ENCODE measurements at places on chromosomes 16 and 17.

DNA sequence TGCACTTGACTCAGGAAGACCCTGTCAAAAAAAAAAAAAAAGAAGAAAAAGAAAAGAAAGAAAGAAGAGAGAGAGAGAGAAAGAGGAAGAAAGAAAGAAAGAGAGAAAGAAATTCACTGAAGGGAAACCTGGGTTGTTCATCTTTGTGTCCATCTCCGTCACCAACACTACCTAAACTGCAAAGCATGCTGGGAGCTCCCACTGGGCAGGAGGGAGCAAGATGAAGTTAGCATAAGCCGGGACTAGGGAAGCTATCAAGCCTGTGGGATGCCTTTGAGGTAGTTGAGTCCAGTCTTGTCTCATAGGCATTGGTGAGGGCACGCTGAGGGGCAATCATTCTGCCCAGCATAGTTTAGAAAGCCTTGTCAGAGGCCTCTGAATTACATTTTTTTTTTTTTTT lies 7.6 kb upstream of the CBFB start:
- no peak for DNase-seq

GRCh38 chr16:781346-782010 lies 6.7 kb downstream of the RPUSD1 start:
- no peak for DNase-seq

DNA sequence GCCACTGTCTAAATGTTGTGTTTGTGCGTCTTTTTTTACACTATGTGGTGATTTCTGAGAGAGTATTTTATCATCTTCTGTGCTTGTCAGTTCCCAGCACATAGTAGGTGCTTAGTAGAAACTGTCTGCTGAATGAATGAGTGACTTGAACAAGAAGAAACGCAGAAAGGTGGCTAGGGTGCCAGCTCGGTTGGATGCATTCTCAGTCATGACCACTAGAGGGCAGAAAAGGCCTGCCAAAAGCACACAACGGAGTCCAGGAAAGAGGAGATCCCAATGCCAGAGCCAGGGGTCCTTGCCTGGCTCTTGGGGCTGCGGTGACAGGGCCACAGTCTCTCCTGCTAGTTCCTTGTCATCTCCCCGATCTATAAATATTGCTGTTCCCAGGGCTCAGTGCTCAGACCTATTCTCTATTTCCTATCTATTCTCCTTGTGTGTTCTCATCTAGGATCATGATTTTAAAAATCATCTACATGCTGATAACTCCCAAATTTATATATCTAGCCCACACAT lies 57.3 kb upstream of the CCL1 start:
- DNase-seq: no peak

- DNase-seq: no peak
These were observed 11.2 kb downstream of the PIK3R5 start for GRCh38 chr17:8954339-8954738.

GRCh38 chr17:29571883-29572681 lies 3.6 kb downstream of the TP53I13 start:
- DNase-seq: no peak

DNA sequence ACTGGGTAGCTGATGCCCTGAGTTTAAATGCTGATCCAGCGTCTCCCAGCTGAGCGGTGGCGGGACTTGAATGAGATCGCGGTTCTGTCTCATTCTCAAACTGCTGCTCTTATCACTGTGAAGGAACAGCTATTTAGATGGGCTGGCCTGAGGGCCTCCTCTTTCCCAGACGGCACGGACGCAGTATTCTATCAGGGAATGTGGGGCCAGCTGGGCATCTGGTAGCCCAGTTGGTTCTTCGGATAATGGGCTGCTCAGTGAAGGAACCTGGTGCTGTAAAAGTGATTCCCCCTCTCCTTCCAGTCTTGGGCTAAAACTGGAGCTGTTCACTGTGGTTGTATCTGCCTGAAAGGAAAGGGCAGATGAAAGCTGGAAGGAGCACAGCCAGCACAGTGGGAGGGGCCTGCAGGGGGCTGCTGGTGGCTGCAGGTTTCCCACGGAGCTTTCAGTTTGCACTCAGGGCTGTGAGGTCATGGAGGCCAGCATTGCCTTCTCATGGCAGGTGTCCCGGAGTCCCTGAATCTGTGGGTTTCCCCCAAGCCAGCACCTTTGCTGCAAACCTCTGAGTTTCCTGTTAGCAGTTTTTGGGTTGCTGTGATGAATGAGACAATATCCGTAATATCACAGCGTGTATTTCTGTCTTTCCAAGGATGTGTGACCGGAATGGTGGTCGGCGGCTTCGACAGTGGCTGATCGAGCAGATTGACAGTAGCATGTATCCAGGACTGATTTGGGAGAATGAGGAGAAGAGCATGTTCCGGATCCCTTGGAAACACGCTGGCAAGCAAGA lies 3.6 kb downstream of the IRF8 start:
- no peak for DNase-seq

- DNase-seq: no peak
These were observed 33.3 kb downstream of the PRKCB start for GRCh38 chr16:23869052-23869451.

DNA sequence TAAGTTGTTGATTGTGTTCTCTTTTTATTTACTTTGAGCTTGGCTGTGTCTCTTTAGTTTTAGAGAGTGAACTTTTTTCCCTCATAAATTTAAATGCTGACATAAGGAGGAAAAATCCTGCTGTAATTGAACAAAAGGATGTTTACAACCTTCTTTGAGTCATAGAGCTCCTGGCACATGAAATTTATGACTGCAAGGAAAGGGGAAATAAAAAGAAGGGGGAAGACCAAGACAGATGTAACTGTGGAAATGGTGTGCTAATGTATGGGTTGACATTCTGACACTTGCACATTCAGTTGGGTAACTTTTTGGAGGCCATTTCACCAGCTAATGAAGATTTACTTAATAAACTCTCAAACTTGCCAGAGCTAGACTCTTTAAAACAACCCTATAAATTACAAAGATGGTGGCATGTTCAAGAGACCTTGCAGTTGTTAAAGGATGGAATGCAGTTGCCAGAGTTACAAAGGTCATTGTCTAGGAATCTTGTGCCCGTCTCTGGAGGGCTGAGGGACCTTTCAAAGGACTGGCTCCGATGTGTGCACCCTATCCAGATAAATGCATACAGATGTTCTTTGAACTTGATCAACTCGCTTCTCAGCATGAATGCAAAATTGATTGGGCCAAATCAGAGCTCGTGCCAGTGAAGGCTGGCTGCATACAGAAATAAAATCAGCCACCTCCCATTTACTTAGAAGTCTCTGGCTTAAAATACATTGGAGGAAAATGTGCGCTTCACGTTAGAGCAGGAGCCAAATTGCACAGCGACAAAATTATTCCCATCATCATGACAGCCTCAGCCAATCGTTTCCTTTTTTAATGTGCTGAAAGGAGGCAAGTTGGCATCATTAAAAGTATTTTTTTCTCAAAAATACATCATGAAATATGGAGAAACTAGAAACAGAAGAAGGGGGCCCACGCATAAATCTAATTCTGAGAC lies 289.0 kb upstream of the XYLT1 start:
- DNase-seq: no peak

GRCh38 chr16:83098536-83098935 lies 471.8 kb downstream of the CDH13 start:
- DNase-seq: no peak

GRCh38 chr16:84600343-84601229 lies 17.3 kb downstream of the COTL1 start:
- no peak for DNase-seq

GRCh38 chr16:57145046-57146021 lies 40.5 kb downstream of the PSME3IP1 start:
- no peak for DNase-seq

- no peak for DNase-seq
These were observed 105.8 kb upstream of the ADAMTS18 start for GRCh38 chr16:77540646-77541045.

DNA sequence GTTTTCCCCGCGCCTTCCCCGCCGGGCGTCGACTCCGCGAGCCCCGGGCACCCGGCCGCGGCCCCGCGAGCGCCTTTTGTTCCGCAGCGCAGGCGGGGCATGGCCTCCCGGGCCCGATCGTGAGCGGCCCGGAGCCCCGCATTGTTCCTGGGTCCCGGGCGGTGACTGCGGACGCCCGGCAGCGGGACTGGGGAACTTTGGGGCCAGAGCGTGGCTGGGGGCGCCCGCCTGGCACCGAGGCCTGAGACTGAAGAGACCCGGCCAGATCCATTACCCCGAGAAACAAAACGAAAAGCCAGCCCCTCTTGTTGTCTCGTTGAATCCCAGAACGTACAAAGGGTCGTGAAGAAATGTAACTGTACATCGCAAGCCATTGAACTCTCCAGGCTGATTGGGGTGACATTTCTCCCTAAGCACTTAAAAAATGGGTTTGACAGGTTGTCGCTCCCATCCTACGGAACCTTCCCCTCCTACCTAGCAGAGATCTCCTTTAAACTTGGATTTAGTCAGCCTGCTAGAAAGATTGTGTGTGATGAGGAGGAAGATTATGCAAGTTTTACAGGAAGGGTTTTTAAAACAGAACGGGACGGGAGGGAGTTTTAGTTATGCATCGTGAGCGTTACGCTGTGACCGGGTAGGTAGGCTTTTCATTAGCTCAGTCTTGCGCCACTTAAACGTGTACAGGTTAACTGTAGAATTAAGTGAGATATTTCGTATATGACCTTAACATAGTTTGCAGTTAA lies 825 bp downstream of the METTL9 start:
- no peak for DNase-seq

GRCh38 chr17:4407216-4407615 lies 26.5 kb upstream of the SPNS3 start:
- DNase-seq: no peak

- no peak for DNase-seq
These were observed 69.4 kb upstream of the GCSH start for GRCh38 chr16:81165411-81166097.

GRCh38 chr16:68362262-68362913 lies 51.6 kb downstream of the PRMT7 start:
- DNase-seq: no peak

DNA sequence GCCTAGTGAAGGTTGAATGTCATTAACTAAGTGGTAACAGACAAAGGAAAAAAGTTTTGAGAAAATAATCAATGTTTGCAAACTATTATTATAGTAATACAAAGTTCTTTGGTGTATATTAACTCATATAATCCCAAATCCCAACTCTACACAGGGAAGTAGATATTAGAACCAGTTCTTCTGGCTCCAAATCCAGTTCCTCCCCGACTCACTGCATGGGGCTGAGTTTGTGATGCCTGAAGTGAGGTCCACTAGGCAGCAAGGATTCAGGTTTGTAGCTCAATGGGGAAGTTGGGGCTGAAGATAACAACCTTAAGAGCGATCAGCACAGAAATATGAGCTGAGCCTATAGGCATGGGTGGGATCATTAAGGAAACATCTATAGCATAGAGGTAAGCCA lies 5.6 kb upstream of the SYNRG start:
- DNase-seq: no peak

DNA sequence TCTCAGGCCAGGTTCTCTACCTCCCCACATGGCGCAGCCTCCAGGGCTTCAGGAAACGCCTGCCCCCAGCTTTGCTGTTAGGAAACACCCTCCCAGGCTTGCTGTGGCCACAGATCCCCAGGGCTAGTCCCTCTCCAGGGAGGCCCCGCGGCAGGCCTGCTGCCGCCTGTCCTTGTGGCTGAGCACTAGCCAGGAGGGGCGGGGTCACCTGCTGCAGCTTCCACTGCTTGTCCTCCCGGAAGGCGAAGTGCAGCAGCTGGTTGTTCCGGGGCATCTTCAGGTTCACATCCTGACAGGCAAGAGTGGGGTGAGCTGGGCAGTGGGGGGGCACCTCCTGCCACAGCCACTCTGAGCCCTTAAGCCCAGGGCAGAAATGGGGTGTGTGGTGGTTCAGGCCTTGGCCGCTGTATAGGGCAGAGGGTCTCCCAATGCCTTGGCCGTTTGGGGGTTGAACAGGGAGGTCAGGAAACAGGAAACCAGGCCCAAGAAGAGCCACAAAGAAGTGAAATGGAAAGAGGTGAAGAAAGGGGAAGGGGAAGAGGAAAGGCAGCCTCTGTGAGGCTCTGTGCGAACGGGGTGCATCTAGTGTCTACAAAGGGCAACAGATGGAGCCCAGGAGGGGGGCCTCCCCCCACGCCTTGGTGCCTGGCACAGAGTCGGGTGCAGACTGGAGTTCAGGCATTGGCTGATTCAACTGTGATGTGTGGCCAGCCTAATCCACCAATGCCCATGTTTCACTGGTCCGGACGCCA lies 2.0 kb downstream of the ROGDI start:
- DNase-seq: no peak

DNA sequence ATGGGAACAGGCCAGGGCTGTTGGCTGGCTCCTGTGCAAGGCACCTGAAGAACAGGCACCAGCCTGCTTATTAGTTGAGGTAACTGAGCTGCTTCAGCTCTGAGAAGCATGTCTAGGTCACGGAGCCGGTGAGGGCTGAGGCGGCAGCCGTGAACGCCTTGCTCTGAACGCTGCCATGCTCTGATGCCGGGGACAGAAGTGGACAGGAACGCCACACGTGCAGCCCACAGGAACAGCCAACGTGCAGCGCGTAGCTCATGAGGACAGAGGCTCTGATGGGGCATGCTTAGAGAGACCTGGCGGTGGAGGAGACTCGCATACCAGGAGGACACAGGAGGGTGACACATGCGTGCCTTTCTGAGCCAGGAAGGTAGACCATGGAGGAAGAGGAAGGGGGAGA lies 25.6 kb downstream of the USP22 start:
- DNase-seq: no peak

- no peak for DNase-seq
These were observed 11.2 kb downstream of the CD300LB start for GRCh38 chr17:74520016-74520434.

GRCh38 chr17:80345841-80346497 lies 69.0 kb upstream of the ENDOV start:
- DNase-seq: no peak

- DNase-seq: no peak
These were observed 162.8 kb downstream of the FOXL1 start for GRCh38 chr16:86740906-86741799.

GRCh38 chr17:13575922-13576419 lies 25.8 kb downstream of the HS3ST3A1 start:
- DNase-seq: no peak

DNA sequence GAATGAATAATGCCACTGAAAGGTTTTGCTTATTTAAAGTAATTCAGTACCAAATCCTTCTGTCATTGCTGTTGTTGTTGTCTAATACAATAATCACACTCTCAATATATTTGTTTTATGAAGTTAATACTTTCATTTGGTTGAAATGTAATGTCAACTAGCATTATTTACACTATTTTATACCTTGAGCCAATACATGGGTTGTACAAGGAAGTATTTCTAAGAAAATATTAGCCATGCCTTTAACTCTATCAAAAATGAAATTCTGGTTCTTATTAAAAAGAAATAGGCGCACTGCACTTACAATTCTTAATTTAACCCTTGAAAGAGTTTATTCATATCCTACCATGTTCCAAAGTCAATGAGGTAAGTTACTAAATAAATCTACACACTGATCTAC lies 17.6 kb upstream of the ABCA10 start:
- DNase-seq: no peak

- DNase-seq: no peak
These were observed 25.5 kb upstream of the SNN start for GRCh38 chr16:11642765-11643116.

- DNase-seq: no peak
These were observed 71.5 kb upstream of the N4BP1 start for GRCh38 chr16:48681520-48681919.

Data from AG09309 (cell line).